Liver (tissue), 10 donors: ENCODE measurements at places on chromosomes 7 and 10.

DNA sequence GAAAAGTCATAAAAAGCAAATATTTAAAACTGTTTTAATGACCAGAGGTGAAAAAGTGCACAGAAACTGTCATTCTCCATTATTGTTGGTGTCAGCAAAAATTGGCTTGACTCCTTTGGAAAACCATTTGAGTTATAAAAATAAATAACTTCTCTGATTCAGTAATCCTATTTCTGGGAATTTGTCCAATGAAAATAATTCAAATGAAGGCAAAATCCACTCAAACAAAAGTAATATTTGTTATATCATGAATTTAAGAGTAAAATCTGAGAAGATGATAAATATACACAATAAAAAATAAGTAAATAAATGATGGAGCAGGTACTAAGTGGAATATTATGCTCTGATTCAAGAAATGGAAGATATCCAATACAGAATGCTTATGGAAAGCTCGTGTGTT is 326.6 kb upstream of the KLF6 start:
- no peak for DNase-seq

- DNase-seq, result no peak
Observed at GRCh38 chr10:3867454-3868270, 82.7 kb upstream of the KLF6 start.

DNA sequence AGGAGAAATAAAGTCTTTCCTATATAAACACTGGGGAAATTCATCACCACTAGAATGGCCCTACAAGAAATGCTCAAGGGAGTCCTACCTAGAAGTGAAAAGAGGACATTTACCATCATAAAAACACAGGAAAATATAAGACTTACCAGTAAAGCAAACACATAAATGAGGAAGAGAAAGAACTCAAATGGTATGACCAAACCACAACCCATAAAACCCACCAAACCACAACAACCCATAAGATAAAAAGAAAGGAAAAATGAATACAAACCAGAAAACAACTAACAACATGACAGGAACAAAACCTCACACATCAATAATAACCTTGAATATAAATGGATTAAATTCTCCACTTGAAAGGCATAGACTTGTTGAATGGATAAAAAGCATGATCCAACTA is 71.9 kb upstream of the DIP2C start:
- DNase-seq, result no peak

DNA sequence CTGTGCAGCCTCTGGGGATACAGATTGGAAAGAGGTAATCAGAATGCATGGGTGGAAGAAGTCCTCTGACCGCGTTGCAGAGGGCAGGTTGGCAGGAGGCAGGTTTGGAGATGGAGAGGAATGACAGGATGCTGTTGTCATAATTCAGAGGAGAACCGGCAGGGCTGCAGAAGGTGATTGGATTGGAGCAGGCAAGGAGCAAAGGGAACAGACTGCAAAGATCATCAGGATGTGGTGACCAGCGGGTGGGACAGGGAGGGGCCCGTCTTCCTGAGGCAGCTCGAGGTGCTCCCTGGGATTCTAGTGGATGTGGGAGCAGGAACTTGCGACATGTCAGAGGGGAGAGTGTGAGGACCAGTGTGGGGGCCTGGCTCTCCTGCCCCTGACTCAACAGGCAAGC is 78.5 kb upstream of the PPIF start:
- no peak for DNase-seq

DNA sequence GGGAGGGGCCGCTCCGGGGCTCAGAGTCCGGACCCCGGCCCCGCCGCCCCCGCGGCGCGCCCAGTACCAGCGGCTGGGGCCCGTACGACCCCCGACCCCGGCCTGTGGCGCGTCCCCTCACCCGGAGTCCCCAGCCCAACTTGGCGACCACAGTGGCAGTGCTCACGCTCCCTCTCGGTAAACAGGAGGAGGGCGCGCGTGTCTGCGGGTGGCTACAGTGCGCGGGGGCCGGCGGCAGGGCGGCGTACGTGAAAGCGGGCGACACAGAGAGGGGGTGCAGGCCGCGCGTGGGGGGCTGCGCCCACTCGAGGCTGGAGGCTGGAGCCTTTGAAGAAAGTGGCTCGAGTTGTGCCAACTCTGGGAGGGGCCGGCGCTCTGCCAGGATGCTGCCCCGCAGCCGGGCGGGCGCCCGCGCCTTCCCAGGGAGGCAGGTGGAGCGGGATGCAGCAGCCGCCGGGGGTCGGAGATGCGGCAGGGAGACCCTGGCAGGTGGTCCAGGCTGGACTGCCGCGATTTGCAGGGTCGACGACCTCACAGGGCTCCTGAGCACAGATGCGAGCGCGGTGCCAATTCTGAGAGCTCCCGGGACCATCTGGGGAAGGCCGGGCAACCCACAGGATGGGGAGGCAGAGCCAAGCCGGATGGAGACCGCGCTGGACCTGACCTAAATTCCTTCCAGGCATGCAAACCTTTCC is 655 bp downstream of the PTPRE start:
- no peak for DNase-seq

- no peak for DNase-seq
Observed at GRCh38 chr7:38600741-38601140, 30.4 kb downstream of the AMPH start.

GRCh38 chr10:49115015-49115795 is at the start of gene VSTM4:
Gene VSTM4 (minus strand): TSS chr10:49115522. CDS start chr10:49115485, 37 bp downstream.
- peak; percentile 33 for DNase-seq

GRCh38 chr7:143073556-143073955 is 21.4 kb downstream of the OR6V1 start:
- DNase-seq, result no peak

GRCh38 chr10:26222563-26222962 is 6.0 kb downstream of the GAD2 start:
- no peak for DNase-seq

- DNase-seq, result no peak
Observed at GRCh38 chr10:23516530-23516929, 77.7 kb downstream of the OTUD1 start.

DNA sequence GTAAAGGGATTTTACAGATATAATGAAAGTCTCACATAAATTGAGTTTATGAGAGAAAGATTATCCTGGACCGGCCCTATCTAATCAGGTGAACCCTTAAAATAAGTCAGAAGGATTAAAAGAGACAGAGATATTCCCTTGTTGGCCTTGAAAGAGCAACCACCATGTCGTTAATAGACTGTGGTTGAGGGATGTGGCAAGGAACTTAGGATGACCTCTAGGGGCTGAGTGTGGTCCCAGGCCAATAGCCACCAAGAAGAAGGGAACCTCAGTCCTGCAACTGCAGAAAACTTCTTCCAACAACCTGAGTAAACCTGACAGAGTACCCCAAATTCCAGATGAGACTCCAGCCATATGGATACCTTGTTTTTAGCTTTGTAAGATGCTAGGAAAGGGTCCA is 121.5 kb downstream of the POLR1F start:
- DNase-seq, result no peak

- DNase-seq, result peak; percentile 39
Observed at GRCh38 chr7:70694971-70695794, 436.8 kb upstream of the GALNT17 start.

GRCh38 chr7:99380032-99380822 is 5.7 kb downstream of the ARPC1B start:
- DNase-seq, result peak; percentile 55

DNA sequence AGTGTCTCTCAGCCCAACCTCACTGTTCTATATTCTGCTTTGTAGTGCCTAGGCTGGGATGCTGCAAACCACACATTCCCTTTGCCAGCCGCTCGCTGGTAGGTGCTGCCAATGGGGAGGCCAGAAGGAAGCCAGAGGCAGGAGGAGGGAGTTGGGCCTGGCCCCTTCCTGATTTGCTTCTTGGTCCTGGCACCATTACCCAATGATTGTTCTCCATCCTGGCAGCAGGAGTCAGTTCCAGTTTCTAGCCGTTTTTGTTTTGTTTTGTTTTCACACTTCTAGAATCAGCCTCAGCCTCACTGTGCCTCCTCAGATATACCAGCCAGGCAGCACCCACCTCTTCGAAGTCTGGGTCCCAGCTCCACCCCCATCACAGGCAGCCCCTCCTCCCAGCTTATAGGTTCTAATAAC is 27.4 kb upstream of the LOXL4 start:
- no peak for DNase-seq

GRCh38 chr7:26149391-26149977 is 2.5 kb upstream of the NFE2L3 start:
- DNase-seq, result no peak

DNA sequence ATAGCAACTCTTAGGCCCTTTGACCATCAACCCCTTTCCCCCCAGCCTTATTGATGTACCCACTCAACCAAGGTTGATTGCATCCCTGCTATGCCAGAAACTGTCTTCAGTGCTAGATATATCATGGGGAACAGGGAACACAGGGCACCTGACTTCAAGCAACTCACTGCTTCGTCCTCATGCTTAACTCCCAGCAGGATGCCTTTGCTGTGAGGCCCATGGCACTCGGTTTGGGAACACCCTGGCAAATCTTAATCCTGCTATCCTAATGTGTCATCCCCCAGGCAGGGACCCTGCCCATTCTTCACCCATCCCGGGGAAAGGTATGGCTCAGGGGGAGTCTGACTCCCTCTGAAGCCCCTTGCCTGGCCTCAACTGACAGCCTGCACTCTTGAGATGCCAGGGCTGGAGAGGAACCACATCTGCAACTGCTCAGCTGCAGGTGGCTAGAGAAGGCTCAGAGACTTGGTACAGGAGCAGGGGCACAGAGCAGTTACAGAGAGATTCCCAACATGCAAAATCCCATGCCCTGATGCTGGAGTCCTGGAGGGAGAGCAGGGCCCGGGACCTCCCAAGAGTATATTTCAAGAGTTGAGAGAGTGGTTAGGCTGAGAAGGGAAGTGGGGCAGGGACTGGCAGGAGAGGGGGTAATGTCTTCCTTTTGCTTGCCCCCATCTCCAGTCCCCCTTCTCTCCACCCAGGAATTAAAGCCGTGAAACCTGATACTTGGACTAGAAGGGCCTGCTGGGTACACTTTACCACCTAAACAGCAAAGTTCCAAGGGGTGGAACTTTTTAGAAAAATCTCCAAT is 2.4 kb upstream of the UNC5B start:
- no peak for DNase-seq

DNA sequence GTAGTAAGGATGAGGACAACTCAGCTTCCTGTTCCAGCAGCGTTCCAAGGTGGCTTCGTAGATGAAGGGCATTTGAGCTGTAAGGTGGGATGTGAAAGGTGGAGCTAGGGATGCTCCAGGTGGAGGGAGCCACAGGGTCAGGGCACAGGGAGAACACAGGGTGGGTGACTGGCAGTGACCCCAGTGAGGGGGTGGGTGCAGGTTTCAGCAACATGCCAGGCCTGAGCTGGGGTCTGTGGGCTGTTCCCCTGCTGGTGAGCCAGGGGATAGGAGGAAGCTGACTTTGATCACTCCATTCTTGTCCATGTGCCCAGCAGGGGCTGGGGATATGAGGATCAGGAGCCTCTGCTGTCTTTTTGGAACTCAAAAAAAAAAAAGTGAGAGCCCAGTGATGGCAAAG is 33.2 kb downstream of the CDH23 start:
- no peak for DNase-seq

DNA sequence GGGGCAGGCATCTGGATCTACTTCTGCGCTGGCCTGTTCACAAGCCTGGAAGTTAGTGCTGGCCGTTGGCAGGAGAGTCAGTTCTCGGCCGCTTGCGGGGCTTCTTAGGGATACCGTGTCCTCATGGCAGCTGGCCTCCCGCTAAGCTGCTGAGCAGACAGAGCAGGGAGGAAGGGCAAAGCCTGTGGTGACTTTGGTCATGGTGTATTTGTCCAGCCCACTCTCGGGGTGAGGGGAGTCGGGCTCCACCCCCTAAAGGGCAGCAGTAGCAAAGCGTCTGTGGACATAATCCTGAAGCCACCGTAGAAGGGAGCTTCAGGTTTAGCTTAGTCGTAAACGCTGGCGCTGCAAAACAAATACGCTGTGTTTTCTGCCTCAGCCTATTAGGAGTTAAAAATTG is 12.2 kb downstream of the UBE3C start:
- DNase-seq, result peak; percentile 57

GRCh38 chr10:77641344-77641743 is 3.7 kb upstream of the KCNMA1 start:
- DNase-seq, result no peak

- no peak for DNase-seq
Observed at GRCh38 chr7:98249106-98249505, 2.9 kb downstream of the TECPR1 start.

DNA sequence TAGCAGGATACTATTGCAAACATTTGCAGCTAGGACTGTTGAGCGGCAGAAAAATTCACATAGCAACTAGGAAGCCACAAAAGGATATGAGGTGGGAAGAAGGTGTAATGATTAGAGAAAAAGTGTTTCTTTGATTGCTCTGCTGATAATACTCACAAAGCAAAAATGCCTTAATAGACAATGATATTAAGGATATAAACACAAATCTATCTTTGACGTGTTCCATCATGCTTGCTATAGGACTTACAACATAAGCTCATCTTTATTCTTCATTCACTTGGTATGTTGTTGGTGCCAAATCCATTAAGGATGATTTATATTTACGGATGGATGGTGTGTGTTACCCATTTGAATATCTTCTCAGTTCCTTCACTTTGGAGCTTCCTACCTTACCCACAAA is 309.3 kb downstream of the GPR37 start:
- DNase-seq, result no peak

GRCh38 chr7:117435475-117436043 is 8.3 kb upstream of the ASZ1 start:
- DNase-seq, result no peak

DNA sequence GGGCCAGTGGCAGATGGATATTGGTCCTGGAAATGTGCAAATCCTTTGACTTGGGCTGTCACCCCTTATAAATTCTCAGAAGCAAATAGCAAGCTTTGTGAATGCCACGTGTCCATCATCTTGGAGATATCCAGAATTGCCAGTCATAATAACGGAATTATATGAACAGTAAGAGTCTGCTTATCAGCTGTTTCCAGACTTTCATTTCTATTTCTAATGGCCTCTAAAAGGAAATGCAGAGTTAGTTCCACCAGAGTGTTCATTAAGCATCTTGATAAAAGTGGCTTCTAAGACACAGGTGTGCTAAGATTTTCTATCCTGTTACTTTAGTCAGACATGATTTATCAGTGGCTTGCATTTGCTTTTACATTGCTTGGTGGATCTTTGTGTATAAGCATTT is 87.4 kb downstream of the RAMP3 start:
- DNase-seq, result no peak

DNA sequence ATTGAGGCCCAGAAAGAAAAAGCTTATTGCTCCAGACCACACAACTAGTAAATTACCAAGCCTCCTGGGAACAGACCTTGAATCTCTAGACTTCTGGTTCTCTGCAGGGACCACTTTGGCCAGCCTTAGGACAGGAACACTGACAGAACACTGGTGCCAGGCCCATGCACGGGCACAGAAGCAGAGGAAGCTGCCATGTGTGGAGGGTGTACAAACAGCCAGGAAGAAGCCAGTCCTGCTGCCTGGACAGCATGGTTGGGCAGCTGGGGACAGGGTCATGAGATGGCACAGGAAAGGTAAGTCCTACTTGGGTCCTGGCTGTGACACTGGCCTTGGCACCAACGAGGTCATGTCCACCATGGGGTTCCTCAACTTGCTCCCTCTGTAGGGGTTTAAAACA is 19.2 kb downstream of the MMRN2 start:
- no peak for DNase-seq

- DNase-seq, result no peak
Observed at GRCh38 chr10:101379663-101380352, 25.8 kb downstream of the BTRC start.
